CD8-positive, alpha-beta memory T cell (primary cell): ENCODE measurements at places on chromosomes 7 and 10. TPM values are rescaled to one million over a fixed set of nuclear protein-coding genes. Genes with fewer than 3 reads are reported as not detected.

Gene AKR1D1
- total RNA-seq: not detected

Gene IDI2
- not detected for total RNA-seq

Gene DDC
- not detected for total RNA-seq

Gene PRR15
- not detected for total RNA-seq

Gene NRF1
- 23.7 TPM for total RNA-seq

Gene TMEM196
- total RNA-seq: not detected

Gene SCIN
- total RNA-seq: 0.35 TPM

Gene CFAP46
- 0.09 TPM for total RNA-seq

DNA sequence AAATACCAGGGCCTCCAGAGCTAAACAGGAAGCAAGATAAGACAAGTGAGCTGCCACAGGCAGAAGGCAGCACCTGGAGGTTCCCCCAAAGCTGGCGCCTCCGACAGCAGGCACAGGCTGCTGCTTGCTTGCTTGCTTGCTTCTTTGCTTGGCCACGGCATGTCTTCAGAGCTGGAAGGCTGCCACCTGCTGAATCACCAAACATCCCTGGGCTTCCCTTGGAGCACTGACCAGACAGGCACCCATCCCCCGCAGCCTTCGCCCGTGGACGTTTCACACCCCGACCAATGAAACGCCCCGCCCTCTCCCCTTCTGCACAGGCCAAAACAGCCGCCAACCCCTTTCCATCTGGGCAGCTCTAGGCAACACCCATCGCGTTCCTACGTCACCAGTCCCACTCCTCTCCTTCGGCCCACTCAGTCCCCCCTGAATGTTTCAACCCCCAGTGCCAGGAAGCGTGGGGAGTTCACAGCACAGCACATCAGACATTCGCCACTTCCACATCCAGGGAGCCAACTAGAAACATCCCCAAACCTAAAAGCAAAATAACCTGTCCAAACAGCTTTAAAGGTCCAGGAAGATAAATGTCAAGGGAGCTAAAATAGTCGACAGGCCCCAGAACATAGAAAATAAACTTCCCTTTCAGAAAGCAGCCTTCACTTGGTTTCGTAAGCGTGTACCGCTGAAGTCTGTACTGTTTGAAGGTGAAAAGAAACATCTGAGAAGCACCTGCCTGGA, 1.6 kb downstream of the SGMS1 start:
- peak; percentile 67 for DNase-seq

DNA sequence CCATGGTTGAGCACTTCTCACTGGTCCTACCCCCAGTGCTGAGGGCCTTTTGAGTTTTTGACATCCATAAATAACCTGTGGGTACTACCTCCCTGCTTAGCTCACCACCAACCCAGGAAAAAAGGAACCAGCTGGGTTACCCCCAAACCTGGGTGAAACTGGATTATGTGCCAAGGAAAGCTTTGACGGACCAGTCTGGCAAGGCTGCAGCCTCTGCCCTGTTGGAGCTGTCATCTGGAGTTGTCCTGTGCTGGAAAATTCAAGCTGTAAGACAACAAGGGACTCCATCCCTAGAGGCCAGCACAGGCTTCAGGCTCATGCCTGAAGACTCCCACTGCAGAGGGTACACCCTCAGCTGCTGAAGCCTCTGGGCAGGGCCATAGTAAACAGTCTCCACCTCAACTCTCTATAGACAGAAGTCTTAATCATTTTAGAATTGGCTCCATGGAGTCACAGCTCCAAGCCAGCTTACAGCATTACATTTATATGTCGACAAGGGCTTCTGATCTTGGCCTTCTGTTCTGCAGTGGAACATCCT, 115.5 kb upstream of the AFAP1L2 start:
- DNase-seq: no peak

GRCh38 chr7:21903020-21903786, 42.5 kb downstream of the CDCA7L start:
- no peak for DNase-seq

DNA sequence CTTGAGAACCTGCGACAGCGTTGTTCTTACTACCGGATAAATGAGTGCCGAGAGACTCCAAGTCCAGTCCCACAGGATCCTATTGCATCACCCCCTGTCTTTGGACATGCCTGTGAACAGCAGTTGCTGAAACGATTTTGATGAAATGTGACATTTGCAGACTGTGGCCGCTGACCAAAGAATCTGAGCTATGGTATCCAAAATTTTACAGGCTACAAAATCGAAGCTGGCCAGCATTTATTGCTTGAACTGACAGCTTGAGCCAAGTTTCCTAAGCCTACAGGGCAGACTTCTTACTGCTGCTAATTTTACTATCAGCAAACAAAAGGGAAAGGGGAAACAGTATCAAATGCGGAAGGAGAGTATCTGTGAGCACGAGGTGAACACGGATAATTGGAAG, 12.1 kb upstream of the NPVF start:
- DNase-seq: no peak

GRCh38 chr7:20514364-20514763, 101.1 kb upstream of the ABCB5 start:
- no peak for DNase-seq

- no peak for DNase-seq
Measured at GRCh38 chr10:22752272-22752889, 38.0 kb upstream of the PIP4K2A start.

DNA sequence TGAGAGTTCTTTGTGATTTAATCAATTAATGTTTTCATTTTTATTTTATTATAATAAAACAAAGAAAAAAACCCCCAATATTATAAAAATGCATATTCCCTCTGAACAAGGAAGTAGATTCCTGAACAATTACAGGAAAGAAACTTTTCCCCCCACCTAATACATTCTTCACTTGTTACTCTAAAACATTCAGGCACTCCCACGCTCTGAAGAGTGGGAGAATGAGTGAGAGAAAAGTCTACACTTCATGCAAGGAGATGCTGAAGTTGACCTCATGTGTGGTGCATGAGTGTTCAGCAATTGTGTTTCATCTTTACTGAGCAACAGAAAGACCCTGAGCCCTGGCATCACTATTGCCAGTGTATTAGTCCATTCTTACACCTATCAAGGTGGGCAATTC, 244.2 kb upstream of the IGFBP3 start:
- DNase-seq: no peak

DNA sequence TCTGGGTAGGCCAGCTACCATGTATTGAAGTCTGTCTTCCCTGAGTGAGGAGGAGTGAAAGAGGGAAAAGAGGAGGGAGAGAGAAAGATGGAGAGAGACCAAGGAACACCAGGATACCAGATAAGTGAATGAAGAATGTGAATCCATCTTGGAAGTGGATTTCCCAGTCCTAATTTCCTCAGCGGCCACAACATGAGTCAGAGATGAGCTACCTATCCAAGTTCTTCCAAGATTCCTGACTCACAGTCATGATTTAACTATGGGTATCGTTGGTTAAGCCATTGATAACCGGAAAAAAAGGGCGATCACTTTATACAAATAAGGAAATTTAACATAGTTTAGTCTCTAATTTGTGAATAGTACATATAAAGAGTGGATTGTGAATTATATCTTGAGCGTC, 561.8 kb downstream of the ATRNL1 start:
- DNase-seq: no peak

- no peak for DNase-seq
Measured at GRCh38 chr7:64888901-64889685, 14.0 kb upstream of the ZNF273 start.

- no peak for DNase-seq
Measured at GRCh38 chr10:60389413-60390025, at the start of gene ANK3. TSS of gene ANK3 (minus strand) at chr10:60389875. CDS start at chr10:60389538, 337 bp downstream.

GRCh38 chr10:106557053-106557452, 607.5 kb downstream of the SORCS1 start:
- no peak for DNase-seq

DNA sequence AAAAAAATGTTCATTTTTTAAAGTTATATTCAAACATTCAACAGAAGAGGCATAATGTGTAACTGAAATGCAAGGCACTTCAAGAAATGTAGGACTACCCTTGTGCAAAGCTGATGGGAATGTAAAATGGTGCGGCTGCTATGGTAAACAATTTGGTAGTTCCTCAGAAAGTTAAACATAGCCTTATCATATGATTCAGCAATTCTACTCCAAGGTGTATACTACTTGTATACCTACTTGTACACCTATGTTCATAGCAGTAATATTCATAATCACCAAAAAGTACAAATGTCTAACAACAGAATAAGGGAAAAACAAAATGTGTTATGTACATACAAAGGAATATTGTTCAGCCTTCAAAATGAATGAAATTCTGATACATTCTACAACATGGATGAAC, 37.3 kb downstream of the TET1 start:
- DNase-seq: no peak

DNA sequence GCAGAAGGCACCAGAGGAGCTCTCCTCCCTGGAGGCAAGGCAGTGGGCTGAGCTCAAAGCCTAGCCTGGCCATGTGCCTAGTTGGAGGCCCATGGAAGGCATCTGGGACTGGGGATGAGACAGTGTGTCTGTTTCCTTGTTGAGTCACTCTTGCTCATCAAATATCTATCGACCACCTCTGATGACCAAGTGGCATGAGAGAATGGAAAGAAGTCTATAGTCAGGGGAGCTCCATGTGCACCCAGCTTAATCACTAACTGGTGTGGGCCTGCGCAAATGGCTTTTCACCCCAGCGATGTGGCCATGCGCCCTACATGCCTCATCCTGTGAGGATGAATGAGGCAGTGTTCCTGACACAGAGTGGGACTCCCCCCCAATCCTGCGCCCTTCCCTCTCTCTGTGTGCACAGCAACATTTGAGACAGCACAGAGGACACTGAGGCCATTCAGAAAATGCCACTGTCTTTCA, 229.9 kb downstream of the RPS24 start:
- no peak for DNase-seq

DNA sequence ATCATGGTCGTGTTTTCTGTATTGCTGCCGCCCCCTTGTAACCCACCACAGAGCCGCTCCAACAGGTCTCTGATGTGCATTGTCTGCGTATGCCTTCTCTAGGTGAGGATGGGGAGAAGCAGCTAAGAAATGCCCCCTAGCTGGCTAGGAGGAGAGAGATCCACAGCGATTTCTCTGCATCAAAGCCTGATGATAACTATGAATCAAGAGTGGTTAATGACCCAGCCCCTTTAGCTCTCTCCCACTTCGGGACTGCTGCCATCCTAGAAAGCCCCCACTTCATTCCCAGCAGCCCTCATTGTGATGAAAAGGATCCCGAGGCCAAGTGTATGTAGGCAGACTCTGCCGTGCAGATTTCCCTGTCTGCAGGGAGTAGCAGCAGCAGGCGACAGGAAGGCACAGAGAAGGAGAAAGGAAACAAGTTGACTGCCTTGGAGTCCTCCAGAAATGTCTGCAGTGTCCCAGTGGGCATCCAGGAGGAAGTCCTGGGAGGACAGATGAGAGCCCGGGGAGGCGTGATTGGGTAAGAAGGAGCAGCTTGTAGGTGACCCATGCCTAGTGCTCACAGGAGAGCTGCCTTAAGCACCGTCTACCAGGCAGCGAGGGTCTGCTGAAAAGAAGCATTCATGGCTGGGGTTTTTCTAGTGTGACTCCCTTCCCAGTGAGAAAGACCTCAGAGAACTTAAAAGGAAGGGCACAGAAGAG, 2.9 kb downstream of the PLXNA4 start:
- DNase-seq: no peak

DNA sequence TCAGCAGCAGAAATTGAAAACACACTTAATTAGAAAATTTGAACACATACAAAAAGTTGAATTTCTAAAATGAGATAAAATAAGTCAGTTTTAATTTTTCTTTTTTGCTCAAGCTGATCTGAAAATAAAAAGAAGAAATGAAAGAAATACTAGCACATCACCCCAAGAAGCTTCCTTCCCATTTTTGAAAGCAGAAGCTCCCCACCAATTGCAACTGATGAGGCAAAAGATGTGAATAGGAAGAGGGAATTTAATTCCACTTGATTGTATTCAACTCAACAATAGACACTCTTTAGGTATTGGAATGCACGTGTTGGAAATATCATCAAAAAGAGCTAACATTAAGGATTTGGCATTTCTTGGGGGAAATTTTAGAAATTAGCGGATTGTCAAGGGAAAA, 175.8 kb downstream of the TRIL start:
- no peak for DNase-seq

DNA sequence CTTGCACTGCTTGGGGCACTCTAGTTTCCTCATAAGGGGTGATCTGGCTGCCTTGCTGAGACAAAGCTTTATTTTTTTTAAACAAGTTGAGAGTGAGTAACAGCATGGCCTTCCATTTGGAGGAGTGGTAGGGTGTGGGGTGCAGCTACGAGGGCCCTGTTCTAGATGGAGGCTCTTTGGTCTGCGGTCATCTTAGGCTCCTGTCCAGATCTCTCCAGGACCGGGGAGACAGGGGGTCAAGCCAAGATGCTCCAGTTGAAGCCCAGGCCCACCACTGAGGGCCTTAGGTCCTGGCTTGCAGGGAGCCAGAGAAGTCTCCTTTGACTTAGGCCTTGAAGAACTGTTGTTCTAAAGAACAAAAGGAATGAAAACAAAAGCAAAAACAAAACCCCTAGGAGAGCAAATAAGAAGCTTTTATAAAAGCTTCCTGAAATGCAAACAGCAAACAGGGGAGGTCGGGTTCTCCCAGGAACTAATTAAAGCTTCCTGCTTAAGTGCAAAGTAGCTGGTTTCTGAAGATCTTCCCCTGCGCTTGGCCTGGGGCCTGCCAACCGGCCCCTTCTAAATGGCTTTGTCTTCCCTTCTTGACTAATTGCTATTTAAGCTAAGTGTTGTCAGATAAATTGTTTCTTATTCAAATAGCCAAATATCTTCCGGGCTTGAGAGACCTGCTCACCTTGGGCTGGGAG, 259.2 kb downstream of the GLRX3 start:
- no peak for DNase-seq

- DNase-seq: no peak
Measured at GRCh38 chr7:95517870-95518269, 32.1 kb downstream of the ASB4 start.

DNA sequence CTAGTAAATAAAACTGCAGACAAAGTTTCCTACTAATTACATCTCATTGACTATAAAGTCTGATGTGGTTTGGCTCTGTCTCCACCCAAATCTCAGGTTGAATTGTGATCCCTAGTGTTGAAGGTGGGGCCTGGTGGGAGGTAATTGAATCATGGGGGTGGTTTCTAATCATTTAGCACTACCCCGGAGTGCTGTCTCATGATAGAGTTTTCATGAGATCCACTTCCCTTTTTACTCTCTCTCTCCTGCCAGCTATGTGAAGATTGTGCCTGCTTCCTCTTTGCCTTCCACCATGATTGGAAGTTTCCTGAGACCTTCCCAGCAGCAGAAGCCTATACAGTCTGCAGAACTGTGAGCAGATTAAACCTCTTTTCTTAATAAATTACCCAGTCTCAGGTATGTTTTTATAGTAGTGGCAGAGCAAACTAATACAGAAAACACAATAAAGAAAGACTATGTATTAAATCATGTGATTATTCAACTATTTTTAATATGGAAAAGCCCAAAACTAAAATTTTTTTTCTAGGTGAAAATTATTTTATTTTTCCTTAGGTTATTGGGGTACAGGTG, 232.1 kb downstream of the FZD1 start:
- no peak for DNase-seq
